ENCODE measurements at places on chromosomes 13 and 19. TPM values are rescaled to one million over a fixed set of nuclear protein-coding genes. Genes with fewer than 3 reads are reported as not detected.
A peak's percentile ranks its signal among the peaks of the same experiment; 100 is the strongest.

GRCh38 chr19:16118489-16119033, 6.9 kb downstream of the RAB8A start:
- peaks cover 8% of the 10 kb centered on the region for H3K36me3 ChIP-seq
- DNase-seq: no peak
- H3K4me3 ChIP-seq: no peak overlapping the region

Gene DCAF15
- 50.1 TPM for total RNA-seq

GRCh38 chr13:48542581-48543341, 9.9 kb upstream of the RCBTB2 start:
- H3K4me3 ChIP-seq: peak overlapping the region; percentile 20
- H3K36me3 ChIP-seq: no peaks in the 10 kb centered on the region
- peaks cover 4% of the 10 kb centered on the region for H3K4me1 ChIP-seq
- H3K27me3 ChIP-seq: no peaks in the 10 kb centered on the region
- no peak for DNase-seq
- H3K27ac ChIP-seq: peak overlapping the region; percentile 29

DNA sequence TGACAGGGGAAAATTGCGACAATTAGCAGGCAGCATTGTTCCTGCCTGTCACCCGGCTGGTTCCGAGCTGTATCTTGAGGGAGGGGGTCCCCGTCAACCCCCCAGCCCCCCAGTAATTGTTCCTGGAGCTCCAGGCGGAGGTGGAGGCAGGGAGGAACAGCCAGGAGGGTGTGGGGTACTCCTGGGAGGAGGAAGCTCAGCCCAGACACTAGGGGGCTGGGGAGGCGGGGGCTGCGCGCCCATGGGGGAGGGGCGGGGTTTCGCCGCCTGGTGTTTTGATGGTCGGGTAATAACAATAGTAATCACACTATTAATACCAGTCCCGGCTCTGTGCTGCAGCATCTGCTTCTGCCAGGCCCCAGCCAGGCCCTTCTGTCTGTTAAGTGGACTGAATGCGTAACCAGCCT, 8.6 kb downstream of the NPAS1 start:
- peaks cover 4% of the 10 kb centered on the region for H3K4me1 ChIP-seq
- H3K4me3 ChIP-seq: no peak overlapping the region
- no peak overlapping the region for H3K27ac ChIP-seq
- no peak for DNase-seq
- no peaks in the 10 kb centered on the region for H3K36me3 ChIP-seq

DNA sequence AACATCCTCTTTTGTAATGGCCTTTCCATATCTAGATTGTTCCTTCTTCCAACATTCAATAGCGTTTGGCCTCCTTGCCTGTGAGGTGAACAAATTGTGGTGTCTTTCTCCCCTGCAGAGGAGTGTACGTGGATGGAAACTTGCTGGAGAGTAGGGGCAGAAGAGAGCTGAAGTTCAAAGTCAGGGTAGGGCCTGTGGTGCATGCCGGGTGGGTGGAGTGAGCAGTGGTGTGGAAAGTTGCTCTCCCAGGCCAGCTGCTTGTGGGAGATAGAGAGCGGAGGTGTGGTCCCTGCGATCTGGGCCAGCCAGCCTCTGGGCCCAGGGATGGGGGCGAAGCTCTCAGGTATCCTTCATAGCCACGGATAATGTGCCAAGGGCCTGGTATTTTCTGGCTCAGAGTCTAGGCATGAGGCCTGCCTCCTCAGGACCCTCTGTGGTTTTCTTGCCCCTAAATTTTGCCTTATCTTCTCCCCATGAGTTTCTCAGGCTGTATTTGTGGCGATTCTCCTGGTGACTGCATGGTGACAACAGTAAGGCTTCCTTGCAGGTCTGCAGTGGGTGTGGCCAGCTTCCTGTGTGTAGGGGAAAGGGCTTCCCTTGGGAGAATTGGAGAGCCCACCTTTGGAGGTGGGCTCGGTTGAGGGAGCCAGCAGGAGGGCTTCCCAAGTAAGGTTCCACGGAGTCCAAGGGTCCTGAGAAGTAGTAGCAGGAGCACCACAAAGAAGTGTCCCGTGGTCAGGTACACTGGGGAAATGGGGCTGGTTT, 6.7 kb downstream of the RGCC start:
- H3K4me3 ChIP-seq: no peak overlapping the region
- H3K27me3 ChIP-seq: peaks cover 69% of the 10 kb centered on the region
- H3K4me1 ChIP-seq: no peaks in the 10 kb centered on the region
- H3K27ac ChIP-seq: no peak overlapping the region

GRCh38 chr19:55132453-55133129, 15.2 kb upstream of the PPP1R12C start:
- DNase-seq: no peak
- peaks cover 3% of the 10 kb centered on the region for H3K36me3 ChIP-seq

Gene KCNJ14
- total RNA-seq: 1.8 TPM

DNA sequence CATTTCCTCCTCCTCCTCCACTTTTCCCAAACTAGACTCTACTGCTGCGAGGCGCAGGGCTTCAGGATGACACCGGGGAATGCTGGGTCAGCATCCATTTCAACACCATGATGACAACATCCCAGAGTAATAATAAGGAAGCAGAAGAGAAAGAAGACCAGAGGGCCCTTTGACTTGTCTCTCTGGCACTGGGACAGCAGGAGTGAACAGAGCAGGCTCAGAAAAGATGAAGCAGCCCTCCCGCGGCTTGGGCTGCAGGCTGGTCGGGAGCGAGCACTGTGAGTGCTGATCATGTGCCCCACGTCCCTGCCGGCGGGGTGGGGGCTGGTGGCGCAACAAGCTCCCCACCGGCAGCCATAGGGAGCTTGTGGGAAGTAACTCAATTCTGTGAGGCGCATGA, 30.5 kb downstream of the RANBP3 start:
- peak overlapping the region; percentile 61 for H3K27ac ChIP-seq
- no peaks in the 10 kb centered on the region for H3K27me3 ChIP-seq
- peaks cover 10% of the 10 kb centered on the region for H3K36me3 ChIP-seq
- DNase-seq: no peak

All from type B pancreatic cell (in vitro differentiated cells).